ENCODE measurements at places on chromosomes 3 and 15.
A peak's percentile ranks its signal among the peaks of the same experiment; 100 is the strongest.

DNA sequence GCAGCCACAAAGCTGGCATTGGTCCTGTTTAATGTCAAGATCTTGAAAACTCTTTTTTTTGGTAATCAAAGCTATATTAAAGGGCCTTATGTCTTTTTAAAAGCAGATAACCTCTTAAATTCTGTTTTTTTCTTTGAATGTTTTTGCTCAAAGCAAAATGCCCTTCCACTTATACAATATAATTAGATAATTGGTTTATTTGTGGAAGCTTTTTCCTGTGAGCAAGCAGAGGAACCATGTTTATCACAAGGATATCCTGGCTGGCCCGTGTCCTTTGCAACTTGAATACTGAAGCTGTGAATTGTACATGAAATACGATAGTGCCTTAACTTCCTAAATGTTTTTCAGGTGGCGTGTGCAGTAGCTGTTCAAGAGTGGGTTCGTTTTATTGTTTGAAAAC, 2.6 kb downstream of the ST3GAL6 start:
- no peak for DNase-seq

GRCh38 chr3:159919873-159920272, 68.8 kb upstream of the IL12A start:
- no peak for DNase-seq

GRCh38 chr15:52496776-52497470, 31.8 kb downstream of the MYO5A start:
- DNase-seq: peak; percentile 59

- DNase-seq: no peak
Observed at GRCh38 chr3:52405601-52406110, 39.2 kb downstream of the SEMA3G start.

DNA sequence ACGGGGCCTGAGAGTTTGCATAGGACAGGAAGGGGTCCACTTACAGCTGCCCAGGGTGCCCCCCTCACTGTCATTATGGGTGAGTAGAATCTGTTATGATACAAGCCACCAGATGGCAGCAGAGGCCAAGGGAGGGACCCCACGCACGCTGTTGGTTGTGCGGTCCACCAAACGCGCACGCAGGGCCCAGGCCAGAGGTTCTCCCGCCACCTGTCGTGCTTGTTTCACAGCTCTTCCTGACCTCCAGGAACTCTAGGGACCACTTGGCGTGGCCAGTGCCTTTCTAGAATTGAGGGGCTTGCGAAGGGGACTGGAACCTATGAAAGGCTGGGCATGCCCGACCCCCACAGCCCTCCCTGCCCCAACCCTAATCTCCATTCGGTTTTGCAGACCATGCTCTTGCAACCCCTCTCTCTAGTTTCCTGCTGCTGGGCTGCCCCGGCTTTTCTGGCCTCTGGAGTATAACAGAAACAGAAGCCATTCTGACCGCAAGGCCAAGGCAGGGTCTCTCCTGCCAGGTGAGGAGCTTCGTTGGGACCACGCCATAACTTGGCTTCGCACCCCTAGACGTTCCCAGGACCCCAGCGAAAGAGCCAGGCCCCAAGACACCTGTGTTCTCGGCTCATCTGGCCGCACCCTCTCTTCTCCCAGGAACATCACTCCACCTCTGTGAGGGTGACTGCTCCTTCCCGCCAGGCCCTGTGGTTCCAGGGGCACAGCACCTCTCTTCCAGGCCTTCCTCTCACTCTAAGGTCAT, 46.0 kb downstream of the ALDH1L1 start:
- no peak for DNase-seq

DNA sequence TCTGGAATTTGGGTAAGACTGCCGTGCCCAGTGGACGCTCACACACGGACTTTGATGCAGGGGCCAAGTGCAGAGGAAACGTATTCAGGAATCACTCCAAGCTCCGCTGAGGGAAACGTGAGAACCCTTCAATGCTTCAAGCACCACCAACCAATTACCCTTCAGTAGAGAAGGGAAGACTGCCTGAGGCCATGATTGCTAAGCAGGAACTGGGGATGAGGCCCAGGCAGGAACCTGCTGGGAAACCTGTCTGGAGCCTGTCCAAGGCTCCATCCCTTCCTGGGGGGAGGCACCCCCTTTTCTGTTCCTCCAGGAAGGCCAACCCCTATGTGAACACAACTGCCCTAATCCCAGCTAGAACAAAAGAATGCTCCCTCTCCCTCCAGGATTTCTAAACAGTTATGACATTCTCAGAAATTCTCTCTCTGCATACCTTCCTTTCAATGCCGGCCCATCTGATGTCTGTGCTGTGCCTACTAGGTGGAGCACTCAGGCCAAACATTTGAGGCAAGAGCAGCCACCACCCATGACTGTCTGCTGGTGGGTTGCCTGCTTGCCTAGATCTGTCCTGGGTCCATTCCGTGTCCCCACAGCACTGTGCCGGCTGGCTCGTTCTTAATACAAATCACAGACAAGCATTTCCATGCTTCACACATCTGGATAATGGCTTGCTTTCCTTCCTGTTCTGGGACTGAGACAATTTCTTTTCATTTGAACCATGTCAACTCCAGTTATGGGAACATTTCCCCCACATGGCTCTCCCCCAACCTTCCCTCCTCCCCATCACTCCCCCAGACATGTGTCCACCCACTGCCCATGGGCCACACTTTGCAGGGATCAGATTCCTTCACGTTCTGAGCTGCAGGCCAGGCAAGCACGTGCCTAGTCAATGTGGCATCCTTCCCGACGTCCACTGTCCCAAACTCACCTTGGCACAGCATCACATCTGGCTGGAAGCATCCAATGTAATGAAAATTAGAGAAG, 149.4 kb downstream of the ADAMTS17 start:
- no peak for DNase-seq

GRCh38 chr3:72657666-72658065, 190.6 kb downstream of the SHQ1 start:
- DNase-seq: no peak

DNA sequence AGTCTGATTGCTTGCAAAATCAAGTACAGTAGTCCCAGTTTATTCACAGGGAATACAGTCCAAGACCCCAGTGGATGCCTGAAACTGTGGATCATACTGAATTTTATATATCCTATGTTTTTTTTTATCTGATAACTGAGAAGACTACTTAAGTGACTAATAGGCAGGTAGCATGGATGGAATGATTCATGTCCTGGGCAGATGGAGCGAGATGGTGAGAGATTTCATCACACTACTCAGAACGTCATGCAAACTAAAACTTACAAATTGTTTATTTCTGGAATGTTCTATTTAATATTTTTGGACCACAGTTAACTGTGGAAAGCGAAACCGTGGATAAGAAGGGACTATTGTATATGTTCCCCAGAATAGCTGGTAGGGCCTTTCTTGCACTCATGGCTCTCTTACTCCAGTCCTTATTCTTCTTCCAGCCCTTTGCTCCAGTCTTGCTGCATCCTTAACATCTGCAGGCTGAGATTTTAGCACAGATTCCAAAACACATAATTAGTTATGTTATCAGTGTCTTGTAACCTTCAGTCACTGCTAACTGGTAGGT, 290.0 kb downstream of the ADAMTSL3 start:
- DNase-seq: no peak

DNA sequence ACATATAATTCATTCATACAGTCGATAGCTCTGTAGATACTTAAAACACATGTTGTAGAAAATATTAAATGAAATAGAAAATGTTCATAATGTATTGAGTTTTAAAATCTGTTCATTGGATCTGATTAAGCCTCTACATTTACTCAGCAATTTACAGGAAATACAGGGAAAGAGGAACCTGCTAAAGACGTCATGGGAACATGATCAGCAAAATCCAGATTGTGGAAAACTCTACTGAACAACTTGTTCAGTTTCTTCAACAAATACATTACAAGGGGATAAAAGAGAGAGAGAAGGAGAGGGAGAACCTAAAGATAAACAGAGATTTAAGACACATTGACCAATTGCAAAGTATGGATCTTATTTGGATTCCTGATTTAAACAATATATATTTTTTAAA, 46.7 kb downstream of the KLHL6 start:
- no peak for DNase-seq

GRCh38 chr3:192918275-192918588, 576 bp upstream of the MB21D2 start:
- no peak for DNase-seq

DNA sequence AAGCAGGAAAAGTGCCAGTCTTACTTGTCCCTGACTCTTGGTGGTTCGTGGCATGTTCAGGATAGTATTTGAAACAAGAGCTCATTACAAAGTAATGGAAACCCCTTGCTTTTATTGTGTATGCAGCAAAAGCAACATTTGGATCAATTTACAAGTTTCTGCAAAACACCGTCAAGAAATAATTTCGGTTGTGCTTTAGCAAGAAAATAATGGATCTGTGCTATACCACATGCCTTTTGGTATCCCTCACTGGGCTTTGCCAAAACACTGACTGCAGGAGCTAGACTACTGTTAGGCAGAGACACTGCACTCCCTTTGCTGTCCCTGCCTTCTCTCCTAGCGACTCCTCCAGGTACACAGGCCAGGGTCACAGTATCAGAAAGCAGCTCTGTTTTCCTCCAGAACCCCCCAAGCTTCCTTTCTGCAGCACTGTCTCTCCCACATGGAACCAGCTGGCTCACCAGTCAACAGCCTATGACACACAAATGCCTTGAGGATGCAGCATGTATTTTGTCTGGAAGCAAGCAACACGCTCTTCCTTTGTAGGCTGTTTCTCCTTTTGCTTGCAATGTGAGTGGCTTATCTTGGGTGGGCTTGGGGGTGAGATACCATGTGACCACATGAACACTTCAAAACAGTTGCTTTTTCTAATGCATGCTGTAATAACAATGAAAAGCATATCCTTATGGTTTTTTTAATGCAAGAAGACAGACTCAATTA, 111.4 kb downstream of the PGPEP1L start:
- no peak for DNase-seq

DNA sequence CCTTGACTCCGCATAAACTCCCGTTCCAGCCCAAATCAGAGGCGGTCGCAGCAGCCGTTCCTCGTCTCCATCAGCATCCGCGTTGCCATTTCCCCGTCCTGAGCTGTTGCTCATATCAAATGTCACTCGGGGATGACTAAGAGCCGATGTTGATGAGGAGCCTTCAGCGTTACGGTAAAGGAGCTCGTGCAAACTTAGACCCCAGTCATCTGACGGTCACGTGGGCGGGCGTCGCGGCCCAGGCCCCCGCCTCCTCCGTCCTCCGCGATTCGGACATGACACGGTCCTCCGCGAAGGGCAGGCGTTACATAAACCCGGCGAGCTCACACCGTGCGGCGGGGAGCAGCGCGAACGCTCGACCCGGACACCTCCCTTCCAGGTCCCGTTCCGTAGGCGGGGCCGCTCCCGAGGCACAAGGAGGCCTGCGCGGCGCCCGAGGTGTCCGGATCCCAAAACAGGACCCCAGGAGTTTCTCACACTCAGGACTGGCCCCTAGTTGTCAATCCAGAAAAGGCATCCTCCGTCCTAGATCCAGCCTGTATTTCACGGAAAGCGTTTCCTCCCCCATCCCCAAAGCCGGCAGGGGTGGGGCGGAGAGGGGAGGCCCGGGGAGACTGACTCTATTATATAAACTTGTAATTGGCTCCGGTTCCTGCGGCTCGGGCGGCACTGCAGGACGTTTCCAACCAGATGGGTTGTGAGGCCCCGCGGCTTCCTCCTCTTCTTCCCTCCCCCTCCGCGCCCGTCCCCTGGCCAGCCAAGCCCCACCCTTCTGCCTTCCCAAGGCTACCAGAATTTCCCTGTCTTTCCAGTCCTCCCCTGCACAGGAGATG, 100.0 kb upstream of the IGF1R start:
- DNase-seq: peak; percentile 81

DNA sequence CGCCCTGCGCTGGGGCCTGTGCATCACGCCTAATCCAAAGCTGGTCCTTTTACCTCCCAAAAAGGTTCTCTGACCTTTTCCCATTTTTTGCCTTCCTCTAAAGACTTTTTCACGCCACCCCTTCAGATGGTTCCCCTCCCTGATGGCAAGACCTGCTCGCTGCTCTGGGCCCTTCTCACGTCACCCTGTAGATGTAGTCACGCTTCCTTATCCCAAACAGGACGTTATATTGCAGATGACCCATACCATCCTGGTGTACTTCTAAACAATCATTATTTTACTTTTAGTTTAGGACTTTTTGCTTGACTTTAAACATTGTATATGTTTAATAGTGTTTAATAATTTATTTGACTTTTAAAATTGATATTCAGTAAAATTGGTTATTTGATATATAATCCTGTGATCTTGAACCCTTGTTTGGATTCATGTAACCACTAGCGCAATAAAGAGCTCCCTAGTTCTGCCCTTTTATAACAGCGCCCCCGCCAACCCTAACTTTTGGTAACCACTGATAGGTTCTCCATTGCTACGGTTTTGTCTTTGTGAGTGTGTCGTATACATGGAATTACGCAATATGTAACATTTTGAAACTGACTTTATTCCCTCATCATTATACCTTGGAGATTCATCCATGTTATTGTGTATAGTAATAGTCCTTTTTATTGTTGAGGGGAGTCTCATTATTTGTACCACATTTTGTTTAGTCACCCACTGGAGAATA, 159.0 kb upstream of the CHRNA7 start:
- no peak for DNase-seq

DNA sequence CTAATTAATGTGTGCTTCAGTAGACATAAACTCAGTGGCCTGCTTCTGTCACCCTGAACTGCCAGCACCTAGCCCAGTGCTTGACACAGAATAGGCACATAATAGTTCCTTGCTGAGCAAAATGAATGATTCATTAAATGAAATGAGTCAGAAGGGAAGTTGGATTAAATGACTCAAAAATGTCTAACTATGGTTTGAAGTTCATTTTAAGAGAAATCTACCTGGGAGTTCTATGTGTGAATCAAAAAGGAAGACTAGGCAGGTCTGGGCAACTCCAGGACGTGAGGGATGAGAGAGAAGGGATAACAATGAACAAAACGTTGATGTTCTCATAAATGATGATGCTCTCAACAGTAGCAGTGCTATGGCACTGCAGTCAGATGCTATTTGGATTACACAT, 175.0 kb downstream of the CFAP20DC start:
- peak; percentile 40 for DNase-seq

GRCh38 chr3:34202975-34203374, 404.5 kb downstream of the PDCD6IP start:
- DNase-seq: no peak

DNA sequence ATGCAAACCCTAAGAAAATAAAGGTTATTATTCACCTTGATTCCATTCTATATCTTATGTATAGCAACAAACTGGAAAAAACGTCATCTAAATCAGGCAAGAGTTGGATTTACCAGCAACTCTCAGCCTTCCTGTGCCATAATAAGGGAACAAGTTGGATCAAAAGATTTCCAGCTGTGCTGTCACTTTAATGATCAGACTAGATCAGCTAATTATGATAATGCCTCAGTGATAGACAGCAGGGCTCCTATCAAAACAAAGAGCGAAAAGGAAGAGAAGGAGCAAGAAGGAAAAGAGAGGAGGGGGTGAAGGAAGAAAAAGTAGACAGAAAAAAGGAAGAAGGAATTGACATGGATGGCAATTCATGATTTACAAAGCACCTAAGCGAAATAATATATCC, 36.7 kb upstream of the BCL6 start:
- DNase-seq: no peak

- no peak for DNase-seq
Observed at GRCh38 chr15:55661428-55661827, 73.3 kb upstream of the PYGO1 start.

Data from SW 1271 (cell line).